ENCODE measurements at places on chromosomes 2 and 18.

GRCh38 chr2:71940695-71941094 is 207.0 kb downstream of the CYP26B1 start:
- no peaks in the 10 kb centered on the region for H3K27me3 ChIP-seq
- no peak overlapping the region for H3K4me3 ChIP-seq
- no peaks in the 10 kb centered on the region for H3K4me1 ChIP-seq
- H3K36me3 ChIP-seq: no peaks in the 10 kb centered on the region

DNA sequence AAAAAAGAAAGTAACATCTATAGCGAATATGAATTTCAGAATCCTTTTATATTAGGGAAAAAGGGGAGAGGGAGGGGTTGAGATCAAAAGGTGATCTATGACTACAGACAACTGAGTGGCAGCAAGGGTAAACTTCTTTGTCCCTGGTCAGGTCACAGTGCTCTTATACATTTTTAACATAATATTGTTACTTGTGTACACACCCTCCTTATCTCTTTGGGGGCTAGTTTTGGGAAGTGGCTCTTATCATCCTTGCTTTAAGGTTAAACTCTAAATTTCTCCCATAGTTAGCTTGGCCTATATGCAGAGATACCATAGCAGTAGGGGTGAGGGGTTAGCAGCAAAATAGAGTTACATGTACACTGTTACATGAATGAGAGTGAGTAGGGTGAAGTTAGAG is 31.6 kb upstream of the ATG16L1 start:
- no peaks in the 10 kb centered on the region for H3K36me3 ChIP-seq
- H3K27ac ChIP-seq: no peak overlapping the region
- H3K4me1 ChIP-seq: no peaks in the 10 kb centered on the region
- DNase-seq: no peak
- H3K4me3 ChIP-seq: no peak overlapping the region

DNA sequence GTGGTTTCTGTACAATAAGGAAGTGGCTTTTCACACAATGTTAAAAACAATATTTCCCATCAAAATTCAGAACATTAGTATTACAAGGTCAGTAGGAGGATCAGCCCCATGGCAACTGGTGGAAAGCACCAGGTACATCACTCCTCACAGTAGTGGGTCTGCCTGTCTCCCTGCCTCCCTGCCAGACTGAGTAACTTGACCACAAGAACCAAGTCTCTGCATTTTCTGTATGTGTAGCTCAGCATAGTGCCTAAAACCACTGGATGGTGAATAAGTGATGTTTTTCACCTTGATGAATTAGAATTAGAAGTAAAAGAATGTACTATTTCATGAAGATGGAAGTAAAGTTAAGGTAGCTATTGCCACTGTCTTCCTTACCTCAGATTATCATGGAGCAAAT is 4.1 kb upstream of the WDR7 start:
- H3K4me1 ChIP-seq: peaks cover 2% of the 10 kb centered on the region
- H3K27me3 ChIP-seq: no peaks in the 10 kb centered on the region
- no peak overlapping the region for H3K4me3 ChIP-seq
- no peak for DNase-seq
- H3K27ac ChIP-seq: no peak overlapping the region
- H3K36me3 ChIP-seq: no peaks in the 10 kb centered on the region

DNA sequence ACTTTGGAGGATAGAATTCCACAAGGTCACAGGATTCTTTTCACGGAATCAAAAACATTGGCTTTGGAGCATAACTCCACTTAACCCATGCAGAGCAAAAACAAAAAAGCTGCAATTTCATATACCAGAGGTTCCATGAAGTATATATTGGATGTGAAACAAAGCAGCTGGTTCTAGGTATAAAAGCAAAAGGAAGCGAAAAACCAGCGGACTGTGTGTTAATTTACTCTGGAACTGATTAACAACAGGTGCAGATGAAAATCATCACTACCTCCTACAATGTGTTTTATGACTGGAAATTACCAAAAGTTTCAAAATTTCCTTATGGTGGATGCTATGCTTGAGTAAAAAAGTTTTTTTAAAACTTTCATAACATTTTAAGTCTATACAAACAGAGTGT is 54.4 kb upstream of the LINC00305 start:
- no peak overlapping the region for H3K4me3 ChIP-seq
- no peak for DNase-seq
- no peaks in the 10 kb centered on the region for H3K36me3 ChIP-seq
- H3K4me1 ChIP-seq: no peaks in the 10 kb centered on the region
- H3K27ac ChIP-seq: no peak overlapping the region

- no peak overlapping the region for H3K4me3 ChIP-seq
- H3K27me3 ChIP-seq: no peaks in the 10 kb centered on the region
- no peak overlapping the region for H3K27ac ChIP-seq
These were observed 84.6 kb upstream of the CAB39 start for GRCh38 chr2:230627806-230628724.
